ENCODE measurements at places on chromosomes 2 and 18. TPM values are rescaled to one million over a fixed set of nuclear protein-coding genes. Genes with fewer than 3 reads are reported as not detected.
A peak's percentile ranks its signal among the peaks of the same experiment; 100 is the strongest.

DNA sequence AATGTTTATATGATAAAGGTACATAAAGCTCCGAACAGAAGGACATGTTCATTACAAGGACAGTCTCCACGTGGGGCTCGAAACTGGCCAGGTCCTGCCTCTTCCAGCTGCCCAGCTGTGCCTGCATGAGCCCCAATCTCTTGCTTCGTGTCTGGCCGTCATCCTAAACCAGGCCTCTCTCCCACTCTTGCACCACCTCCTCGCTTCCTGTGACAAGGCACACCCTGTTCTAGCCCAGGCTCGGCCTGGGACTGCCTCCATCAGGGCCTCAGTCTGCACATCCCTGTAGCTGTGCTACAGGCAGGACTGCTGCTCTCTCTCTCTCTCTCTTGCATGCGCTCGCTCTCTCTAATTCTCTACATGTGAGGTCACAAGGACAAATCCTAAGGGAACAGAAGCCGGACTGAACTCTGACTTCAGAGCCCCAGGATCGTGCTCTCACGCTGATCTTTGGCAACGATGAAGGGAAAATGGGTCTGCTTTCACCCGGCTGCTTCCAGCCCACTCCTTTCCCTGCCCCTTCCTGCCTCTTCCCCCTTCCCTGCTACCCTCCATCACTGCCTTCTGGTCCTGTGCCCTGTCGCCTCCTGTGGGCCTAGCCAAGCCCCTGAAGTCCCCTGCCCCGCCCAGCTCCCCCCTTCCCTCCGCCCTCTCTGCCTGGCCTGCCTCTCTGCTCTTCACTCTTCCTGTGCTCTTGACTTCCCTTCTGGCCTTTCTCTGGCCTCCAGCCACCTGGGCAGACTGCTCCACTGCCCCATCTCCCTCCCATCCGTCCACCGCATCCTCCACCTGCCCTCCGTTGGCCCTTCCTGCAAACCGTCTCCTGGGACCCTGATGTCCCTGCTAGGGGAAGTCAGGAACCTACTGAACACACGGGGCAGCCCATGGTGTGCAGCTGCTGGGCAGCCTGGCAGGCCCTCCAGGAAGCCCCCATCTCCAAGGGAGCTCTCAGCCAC is 7.8 kb upstream of the GPR55 start:
- peak; percentile 61 for DNase-seq

DNA sequence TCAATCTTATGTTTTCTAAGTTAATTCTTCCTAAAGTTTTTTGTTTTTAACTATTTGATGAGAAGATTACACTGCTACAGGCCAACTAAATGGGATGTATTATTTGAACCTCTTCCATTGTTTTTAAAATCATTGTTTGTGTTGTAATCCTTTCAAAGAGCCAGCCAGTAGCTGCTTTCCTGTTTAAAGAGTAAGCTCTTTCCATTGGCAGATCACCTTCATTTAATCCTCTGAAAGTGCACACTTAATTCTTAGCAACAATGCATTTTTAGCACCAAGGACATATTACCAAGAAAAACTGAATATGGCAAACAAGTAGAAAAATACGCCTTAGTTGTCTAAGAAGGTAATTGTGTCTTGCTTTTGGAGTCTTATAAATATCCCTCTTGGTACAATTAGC is 54.0 kb downstream of the MEIS1 start:
- DNase-seq = no peak

DNA sequence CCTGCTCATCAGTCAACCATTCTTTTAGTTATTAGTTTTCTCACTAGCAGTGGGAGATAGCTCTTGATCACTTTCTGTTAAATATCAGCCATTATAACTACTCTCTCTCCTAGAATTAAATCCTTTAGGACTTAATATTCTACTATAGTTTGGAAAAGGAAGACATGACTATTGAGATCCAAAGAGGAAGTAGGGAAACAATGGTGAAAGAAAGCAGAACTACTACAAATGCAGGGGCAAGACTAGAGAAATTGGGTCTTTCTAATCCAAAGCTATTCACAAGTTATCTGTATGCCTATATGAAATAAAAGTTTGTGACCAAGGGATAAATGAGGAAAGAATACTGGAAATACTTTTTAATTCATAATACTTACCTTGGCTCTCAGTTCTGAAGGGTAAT is 65.1 kb downstream of the SRBD1 start:
- no peak for DNase-seq

- DNase-seq = no peak
These were observed 30.4 kb upstream of the KLHL29 start for GRCh38 chr2:23354554-23354953.

DNA sequence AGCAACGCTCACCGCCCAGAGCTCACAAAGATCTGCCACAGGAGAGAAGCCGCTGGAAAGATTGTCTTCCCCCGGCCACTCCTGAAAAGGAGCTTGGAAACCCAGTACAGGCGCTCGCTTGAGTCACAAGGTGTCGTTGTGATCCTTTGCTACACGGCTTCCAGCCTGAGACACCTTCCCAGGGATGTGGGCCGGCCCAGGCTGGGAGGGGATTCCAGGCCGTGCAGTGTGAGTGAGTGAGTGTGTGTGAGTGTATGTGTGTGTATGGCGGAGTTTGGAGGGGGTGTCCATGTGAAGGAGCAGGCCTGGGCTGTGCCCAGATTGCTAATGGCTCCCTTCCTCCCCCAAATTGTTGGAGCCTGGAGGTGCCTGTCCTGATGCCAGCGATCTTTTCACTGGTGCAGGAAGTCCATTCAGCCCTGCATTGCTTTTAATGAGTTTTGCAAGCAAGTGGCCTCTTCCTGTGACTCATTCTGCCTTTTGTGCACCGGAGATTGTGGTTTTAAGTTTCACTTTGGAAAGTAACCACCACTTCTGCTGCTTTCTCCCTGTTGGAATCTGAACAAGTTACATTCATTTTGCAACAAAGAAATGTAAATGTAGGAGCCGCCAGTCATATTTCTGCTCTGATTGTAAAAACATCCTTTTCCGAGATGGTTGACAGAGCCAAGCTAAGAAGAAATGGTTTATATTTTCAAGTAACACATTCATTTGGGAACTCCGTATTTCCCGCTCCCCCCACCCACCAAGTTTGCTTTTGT is 83.7 kb downstream of the LPIN1 start:
- DNase-seq = peak; percentile 90

DNA sequence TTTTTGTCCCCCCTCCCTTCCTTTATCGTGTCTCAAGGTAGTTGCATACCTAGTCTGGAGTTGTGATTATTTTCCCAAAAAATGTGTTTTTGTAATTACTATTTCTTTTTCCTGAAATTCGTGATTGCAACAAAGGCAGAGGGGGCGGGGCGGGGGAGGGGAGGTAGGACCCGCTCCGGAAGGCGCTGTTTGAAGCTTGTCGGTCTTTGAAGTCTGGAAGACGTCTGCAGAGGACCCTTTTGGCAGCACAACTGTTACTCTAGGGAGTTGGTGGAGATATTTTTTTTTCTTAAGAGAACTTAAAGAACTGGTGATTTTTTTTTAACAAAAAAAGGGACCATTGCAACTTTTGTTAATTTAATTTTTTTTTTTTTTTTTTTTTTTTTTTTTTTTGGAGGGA is 2.1 kb downstream of the SOX11 start:
- DNase-seq = peak; percentile 35

Gene SMC6
- 40.3 TPM for polyA plus RNA-seq

DNA sequence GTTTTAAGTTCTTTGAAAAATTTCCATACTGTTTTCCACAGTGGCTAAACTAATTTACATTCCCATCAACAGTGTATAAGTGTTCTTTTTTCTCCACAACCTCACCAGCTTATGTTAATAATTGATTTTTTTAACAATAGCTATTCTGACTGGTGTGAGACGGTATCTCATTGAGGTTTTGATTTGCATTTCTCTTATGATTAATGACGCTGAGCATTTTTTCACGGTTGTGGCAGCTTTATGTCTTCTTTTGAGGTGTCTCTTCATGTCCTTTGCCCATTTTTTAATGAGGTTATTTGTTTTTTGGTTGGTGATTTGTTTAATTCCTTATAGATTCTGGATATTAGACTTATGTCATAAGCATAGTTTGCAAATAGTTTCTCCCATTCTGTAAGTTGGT is 997.9 kb downstream of the SUCLG1 start:
- DNase-seq = no peak

- DNase-seq = no peak
These were observed 5.3 kb downstream of the MAP4K3 start for GRCh38 chr2:39431592-39432316.

DNA sequence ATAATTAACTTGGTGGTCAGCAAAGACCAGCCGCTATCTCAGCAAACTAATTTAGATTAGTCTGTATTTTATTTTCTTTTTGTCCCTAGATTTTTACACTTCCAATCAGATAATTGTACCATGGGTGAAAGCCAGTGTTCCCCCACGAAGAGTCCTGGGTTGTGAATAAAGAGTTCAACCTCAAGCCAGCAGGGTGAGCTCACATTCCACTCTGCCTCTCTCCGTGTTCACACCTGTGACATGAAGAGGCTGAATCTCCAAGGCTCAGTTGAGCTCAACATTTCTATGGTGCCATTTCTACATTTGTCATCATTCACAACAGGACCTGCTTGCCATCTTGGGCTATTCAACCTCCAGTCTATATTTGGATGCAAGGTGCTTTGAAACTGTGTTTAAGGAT is 771.5 kb downstream of the GALR1 start:
- no peak for DNase-seq

Gene PID1
- polyA plus RNA-seq = 16.6 TPM

GRCh38 chr2:233185330-233185729 is 66.1 kb upstream of the ATG16L1 start:
- no peak for DNase-seq

DNA sequence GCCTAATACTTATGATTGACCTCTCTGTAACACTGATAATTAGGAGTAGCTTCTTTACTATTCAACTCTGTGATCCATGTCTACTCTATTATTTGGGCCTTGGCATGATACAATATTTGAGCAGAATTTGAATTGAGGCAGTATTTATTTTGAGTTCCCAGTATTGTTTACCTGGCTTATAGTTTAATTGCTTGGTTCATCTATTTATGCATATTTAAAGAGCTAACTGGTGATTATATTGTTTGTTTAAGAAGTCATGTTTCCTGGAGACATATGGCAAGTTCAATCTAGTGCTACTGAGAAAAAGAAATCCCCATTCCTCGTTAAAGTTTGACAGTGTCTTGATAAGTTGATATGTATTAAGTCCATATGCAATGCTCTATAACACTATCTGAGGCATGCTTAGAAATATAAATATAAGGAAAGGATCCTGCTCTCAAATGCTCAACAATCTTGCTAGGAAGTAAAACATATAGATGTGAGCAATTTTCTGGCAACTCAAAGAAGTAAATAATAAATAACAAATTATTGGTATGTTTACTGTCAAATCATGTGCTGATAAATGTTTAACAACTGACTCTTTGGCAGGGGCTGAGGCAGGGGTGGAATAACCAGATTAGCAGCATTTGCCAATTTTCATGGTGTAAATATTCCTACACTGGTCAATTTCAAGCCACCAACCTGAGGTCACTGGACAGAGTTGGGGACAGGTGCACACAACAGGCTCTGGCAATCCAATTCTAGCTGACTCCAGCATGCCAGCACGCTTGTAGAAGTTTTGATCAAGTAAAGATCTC is 430.2 kb upstream of the PIK3C3 start:
- no peak for DNase-seq

Gene NAPG
- polyA plus RNA-seq = 15.2 TPM

DNA sequence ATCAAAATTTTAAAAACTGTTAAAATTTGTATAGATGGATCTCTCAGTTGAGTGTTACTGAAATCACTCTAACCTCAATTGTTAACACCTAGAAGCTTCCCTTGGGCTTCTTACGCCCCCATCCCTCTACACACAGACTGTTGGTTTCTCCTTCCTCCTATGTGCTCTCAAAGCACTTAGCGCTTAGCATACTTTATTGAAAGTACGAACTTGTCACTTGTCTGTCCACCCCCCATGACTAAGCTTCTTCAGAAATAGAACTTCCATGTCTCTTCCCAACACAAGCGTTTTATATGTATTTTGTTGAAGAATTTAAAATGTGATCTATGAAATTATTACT is 441 bp downstream of the MPHOSPH10 start:
- peak; percentile 6 for DNase-seq

GRCh38 chr2:179636995-179637394 is 224.4 kb downstream of the ZNF385B start:
- DNase-seq = no peak

DNA sequence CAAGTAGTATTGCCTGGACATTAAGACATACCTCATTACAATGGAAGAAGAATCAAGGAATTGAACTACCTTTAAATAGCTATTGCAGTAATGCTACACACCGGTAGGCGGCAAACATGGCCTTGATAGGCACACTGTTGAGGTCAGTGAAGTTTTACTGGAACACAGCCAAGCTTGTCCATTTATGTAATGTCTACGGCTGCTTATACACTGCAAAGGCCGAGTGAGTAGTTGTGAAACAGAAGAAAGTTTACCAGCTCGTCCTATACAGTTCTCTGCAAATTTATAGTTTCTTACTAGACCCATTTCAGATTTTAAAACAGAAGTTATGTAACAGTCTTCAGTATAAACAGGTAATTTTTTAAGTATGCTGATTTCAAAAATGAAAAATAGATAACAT is 38.8 kb downstream of the PPP4R1 start:
- peak; percentile 90 for DNase-seq

GRCh38 chr2:62526531-62527381 is 20.8 kb upstream of the TMEM17 start:
- no peak for DNase-seq

DNA sequence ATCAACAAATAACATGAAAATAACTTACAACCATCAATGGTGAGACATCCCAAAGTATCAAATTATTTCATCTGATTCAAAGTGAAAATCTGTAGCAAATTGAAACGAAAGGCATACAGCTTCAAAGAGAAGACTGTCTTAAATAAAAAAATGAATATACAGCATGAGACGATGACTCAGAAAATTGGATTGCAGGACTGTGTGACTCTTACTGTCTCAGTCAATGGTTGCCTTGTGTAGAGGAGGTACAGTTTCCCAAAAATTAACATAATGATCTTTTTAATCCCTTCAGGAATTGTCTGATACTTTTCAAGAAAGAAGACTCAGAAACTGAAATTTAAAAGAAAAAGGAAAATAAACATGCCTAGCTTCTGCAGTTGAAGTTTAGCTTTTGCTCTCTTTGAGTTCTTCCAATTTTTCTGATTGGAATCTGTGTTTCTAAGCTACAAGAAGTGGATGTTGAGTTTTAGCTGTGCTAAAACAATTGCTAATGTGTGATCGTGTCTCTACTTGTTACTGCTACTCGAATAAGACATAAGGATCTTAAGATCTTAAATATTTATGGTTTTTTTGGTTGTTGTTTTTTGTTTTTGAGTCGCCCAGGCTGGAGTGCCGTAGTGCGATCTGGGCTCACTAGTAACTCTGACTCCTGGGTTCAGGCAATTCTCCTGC is 41.1 kb upstream of the EPB41L3 start:
- DNase-seq = no peak
